ENCODE measurements at places on chromosomes 3 and 15. TPM values are rescaled to one million over a fixed set of nuclear protein-coding genes. Genes with fewer than 3 reads are reported as not detected.

- no peak overlapping the region for H3K4me3 ChIP-seq
- DNase-seq, result no peak
- no peaks in the 10 kb centered on the region for H3K36me3 ChIP-seq
- no peak overlapping the region for H3K27ac ChIP-seq
Measured at GRCh38 chr3:181859518-181859917, 147.8 kb downstream of the SOX2 start.

DNA sequence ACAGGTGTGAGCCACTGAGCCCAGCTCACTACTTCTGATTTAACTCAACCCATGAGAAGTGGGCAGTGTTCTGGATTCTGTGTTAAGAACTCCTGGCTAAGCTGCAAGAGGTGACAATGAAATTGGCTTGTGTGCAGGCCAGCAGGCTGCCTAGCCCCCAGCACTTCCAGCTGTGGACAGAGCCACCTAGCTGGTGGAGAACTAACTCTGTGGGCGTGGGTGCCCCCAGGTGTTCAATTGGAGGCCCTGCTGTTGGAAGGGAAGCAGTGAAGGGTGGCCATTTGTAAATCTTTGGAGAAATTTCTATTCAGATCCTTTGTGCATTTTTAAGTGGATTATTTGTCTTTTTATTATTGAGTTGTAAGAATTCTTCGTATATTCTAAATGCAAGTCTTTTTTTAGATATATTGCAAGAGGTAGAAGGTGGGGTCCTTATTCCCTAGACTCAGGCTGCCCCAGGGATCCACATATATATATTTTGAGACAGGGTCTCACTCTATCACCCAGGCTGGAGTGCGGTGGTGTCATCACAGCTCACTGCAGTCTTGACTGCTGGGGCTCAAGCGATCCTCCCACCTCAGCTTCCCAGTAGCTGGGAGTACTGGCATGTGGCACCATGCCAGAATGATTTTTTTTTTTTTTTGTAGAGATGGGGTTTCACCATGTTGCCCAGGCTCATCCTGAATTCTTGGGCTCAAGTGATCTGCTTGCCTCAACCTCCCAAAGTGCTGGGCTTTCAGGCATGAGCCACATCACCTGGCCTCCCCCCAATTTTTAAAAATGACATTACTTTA, 7.2 kb upstream of the SCAMP5 start:
- H3K4me1 ChIP-seq, result peaks cover 11% of the 10 kb centered on the region
- no peak overlapping the region for H3K27ac ChIP-seq
- H3K36me3 ChIP-seq, result no peaks in the 10 kb centered on the region
- peaks cover 12% of the 10 kb centered on the region for H3K27me3 ChIP-seq
- no peak overlapping the region for H3K4me3 ChIP-seq

DNA sequence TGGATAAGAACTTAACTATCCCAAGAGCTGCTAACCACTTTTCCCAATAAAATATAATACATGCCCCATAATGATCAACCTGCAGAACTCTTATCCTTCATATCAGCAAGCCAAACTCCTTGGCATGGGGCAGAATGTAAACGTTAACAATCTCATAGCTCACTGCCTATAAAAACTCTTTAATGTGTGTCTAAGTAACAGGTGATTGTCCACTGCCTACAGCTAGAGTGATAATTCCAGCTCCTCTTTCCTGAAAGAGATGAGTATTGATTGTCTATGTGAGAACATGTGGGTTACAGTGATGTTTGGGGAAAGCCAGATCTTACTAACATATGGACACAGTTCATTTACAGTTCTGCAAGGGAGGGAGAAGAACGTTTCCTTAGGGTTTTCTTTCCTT, 11.3 kb upstream of the GLCE start:
- no peak overlapping the region for H3K27ac ChIP-seq
- H3K4me3 ChIP-seq, result no peak overlapping the region
- H3K27me3 ChIP-seq, result peaks cover 28% of the 10 kb centered on the region
- no peaks in the 10 kb centered on the region for H3K36me3 ChIP-seq

- no peaks in the 10 kb centered on the region for H3K4me1 ChIP-seq
- no peak overlapping the region for H3K4me3 ChIP-seq
Measured at GRCh38 chr3:94024385-94024784, 4.0 kb downstream of the STX19 start.

Gene ISLR
- total RNA-seq, result not detected

Gene TGM5
- total RNA-seq, result not detected
